ENCODE measurements at places on chromosomes 12 and 14.

DNA sequence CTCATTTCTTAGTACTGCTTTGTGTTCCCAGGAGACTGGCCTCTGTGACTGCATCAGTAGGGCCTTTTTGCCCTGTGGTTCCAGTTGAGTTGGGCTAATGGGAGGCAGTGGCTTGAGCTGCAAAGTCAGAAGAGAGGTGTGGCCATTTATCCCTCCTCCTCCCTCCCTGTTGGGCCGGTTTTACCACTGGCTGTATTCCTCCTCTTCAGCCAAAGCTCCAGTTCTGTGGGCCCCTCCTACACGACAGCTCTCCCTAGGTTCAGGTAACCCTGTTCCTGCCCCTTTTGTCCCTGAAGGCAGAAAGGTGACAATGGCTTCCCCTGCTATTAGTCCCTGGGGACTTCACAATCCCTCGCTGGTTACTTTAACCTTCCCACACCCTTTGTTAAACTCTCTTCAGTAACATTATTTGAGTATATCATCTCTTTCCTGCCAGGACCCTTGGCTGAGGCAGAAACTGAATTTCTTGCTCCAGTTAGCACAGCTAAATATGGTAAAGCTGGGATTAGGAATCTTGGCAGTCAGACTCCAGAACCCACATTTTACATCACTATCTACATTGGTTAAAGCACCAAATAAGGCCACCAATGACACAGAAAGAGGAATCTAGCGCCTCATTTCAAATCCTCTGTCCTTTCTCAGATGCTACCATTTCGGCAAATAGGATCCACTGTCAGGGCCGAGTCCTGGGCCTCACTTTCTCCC, 121.9 kb upstream of the SLC35F4 start:
- DNase-seq, result no peak

GRCh38 chr14:34372786-34373185, 89.3 kb downstream of the SPTSSA start:
- no peak for DNase-seq

DNA sequence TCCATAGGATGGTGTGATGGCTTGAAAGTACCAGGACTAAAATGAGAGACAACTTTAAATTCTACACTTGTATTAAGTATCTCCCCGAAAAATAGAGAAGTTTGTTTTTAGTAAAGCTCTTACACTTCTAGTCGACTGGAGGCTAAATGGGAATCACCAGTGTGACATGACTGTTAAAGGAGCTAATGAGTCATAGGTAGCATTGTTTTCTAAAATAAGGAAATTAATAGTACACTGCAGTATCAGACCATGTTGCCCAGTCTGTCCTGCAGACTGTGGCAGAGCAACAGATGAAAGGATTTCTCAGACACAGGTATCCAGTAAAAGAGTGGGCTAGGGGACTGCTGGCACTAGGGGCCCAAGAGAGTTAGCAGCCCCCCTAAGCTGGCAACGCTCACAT, 140.1 kb downstream of the TMEM117 start:
- no peak for DNase-seq

DNA sequence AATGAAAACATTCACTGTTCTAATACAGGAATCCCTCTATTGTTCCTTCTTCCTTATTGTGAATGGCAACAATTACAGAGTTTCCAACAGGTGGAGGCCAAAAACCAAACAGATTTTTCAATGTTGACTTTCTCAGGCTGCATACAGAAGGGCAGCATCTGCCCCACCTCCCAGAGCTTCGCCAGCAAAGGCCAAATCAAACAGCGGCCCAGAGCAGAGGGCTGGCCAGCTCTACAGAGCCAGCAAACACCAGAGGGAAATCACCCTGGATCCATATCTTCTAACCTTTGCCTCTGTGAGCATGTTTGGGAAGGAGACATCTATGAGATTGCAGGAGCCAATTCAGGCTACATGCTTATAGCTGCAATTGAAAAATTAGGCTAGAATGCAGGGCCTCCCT, 4.4 kb upstream of the CRACR2A start:
- no peak for DNase-seq

- DNase-seq, result no peak
Measured at GRCh38 chr12:9043766-9044165, 54.4 kb downstream of the KLRG1 start.

- no peak for DNase-seq
Measured at GRCh38 chr14:60680511-60680910, 31.2 kb upstream of the SIX1 start.

DNA sequence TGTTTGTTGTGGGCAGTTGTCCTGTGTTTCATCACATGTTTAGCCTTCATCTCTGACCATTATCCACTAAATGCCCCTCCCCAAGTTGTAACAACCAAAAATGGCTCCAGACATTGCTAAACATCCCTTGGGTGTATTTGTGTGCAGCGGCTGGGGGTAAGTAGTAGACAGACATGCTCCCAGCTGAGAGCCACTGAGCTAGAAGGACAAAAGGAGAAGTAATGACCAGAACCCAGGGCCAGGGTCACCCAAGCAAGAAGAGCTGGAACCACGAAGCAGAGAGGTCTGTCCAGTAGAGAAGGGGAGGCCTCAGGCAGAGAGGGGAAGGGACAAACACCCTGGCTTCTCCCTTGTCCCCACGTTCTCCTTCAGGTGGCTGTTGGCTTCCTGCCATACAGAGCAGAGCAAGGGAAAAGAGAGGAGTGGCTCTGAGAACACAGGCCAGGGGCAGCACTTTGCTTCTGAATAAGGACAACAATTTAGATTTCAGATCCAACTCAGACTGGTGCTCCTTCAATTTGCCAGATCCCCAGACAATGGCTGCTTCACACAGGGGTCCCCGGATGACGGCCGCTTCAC, 55.2 kb downstream of the NDUFA12 start:
- no peak for DNase-seq

GRCh38 chr12:130288206-130288605, 49.5 kb upstream of the PIWIL1 start:
- DNase-seq, result peak; percentile 7

GRCh38 chr14:31990183-31990857, 86.8 kb upstream of the ARHGAP5 start:
- peak; percentile 66 for DNase-seq

DNA sequence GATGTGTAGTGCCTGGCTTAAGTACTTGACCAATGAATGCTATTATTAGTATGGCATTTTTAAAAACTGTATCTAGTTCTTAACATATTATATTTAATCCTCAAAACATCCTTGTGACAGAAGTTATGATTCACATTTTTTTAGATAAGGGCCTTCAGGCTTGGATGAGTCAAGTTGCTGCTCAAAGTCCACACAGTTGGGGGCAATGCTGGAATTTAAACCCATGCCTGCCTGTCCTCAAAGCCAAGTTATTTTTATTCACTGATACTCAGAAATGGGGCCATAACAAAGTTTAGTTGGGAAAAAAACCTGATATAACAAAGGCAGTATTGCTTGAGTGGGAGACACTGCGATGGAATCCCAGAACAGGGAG, 50.6 kb downstream of the RFX4 start:
- DNase-seq, result peak; percentile 8

DNA sequence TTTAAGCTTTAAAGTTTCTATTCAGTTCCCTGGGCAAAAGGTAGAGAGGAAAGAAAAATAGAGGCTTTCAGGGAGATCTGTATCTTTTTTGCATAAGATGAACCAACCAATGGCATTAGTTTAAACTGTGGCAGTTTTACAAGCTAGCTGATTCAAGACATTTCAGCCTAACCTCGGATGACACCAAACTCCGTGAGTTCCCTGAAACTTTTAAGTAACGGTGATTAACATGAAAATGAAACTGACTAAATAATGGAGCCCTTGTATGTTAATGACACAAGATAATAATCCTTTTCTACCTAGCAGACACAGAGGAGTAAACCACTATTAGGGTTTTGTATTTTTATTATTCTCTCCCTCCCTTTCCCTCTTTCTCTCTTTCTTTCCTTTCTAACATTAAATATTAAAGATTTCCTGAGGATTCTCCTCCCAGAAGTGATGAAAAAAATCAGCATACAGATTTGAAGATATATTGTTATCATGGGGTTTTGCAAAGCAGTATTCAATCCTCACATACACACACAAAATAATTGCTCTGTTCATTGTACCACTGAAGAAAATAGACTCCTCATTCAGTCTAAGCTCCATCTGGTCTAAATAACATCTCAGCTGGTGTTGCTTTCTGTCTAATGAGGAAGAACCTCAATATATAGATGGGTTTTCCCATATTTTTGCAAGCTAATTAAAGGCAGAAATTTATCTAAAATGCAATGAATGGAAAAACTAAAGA, 483.8 kb downstream of the NOVA1 start:
- no peak for DNase-seq

- peak; percentile 12 for DNase-seq
Measured at GRCh38 chr14:70622111-70622712, 19.5 kb upstream of the TTC9 start.

- no peak for DNase-seq
Measured at GRCh38 chr12:41361738-41362137, 173.6 kb downstream of the PDZRN4 start.

GRCh38 chr12:69671597-69671996, 27.5 kb downstream of the BEST3 start:
- no peak for DNase-seq

DNA sequence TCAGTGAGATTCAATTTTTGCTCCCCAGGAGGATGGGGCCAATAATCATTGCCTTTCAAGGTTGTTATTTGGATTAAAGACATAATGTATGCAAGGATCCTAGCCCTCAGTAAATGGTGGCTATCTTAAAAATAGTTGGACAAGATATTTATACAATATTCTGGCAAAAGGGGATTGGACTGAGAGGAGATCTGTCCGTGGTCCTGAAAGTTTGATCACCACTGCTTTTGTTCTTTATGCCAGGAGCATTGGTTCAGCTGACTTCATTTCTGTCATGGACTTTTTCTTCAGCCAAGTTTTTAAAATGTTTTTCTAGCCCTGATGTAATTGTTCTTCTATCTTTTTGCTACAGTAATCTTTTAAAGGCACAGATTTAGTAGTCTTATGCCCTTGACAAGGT, 70.2 kb upstream of the TCL1A start:
- peak; percentile 26 for DNase-seq

DNA sequence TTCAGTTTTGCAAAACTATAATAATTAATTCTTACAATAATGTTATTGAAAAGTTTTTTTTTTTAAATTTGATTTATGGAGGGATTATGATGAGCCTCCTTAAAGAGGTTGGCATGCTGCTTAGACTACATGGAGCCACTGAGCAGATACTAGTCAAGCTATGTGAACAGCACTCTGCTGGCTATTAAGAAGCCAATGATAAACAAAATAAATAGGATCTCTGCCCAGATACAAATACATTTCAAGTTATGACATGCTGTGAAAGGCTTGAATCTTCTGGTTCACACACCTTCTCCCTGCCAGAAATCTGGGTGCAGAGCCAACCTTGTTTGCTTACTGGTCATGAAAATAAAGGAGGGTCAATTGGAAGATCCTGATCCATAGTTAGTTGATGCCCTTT, 107.4 kb upstream of the NAV3 start:
- no peak for DNase-seq

DNA sequence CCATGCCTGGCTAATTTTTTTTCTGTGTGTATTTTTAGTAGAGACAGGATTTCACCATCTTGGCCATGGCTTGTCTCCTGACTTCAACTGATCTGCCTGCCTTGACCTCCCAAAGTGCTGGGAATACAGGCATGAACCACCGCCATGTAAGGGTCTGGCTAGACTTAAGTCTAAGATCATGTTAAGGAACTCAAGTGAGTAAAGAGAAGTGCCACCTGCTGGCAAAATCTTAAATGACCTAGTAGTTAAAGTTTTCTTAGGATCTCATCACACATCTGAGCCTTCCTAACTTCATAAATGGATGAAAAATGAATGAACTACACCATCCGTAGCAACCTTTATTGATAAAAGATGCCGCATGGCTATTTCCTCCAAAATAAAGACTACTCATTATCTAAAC, 1.7 kb upstream of the C12orf56 start:
- DNase-seq, result peak; percentile 28

GRCh38 chr14:52179141-52179790, 88.2 kb upstream of the PTGDR start:
- DNase-seq, result no peak

DNA sequence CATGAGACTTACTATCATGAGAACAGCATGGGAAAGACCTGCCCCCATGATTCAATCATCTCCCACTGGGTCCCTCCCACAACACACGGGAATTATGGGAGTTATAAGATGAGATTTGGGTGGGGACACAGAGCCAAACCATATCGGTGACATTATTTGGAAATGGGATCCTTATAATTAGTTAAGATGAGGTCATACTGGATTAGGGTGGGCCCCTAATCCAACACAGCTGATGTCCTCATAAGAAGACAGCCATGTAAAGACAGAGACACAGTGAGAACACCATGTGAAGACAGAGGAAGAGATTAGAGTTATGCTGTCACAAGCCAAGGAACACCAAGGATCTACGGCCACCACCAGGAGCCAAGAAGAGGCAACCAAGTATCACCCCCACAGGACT, 161.7 kb downstream of the SPTSSA start:
- DNase-seq, result no peak

GRCh38 chr12:87651670-87652425, 377.4 kb downstream of the C12orf50 start:
- no peak for DNase-seq

DNA sequence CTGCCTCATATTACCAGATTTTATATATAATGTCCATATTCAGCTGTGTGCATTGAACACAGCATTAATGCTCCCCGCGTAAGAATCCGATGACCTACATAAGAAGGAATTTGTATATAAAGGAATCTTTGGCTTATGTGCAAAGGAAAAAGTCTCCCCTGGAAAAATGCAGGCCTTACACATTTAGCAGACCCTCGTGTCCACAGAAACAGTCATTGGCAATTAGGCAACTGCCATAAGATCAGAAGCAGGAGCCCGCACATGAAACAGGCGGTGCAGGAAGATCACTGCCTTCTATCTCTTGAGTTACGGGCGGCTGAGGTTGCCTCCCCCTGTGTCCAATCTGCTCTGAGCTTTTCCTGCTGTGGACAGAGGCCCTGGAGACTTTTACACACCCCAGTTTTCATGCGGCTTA, 63.2 kb upstream of the RFX4 start:
- DNase-seq, result peak; percentile 84

- peak; percentile 67 for DNase-seq
Measured at GRCh38 chr12:124921200-124922031, 7.0 kb upstream of the UBC start.

- no peak for DNase-seq
Measured at GRCh38 chr14:51610771-51611170, 40.9 kb upstream of the FRMD6 start.

DNA sequence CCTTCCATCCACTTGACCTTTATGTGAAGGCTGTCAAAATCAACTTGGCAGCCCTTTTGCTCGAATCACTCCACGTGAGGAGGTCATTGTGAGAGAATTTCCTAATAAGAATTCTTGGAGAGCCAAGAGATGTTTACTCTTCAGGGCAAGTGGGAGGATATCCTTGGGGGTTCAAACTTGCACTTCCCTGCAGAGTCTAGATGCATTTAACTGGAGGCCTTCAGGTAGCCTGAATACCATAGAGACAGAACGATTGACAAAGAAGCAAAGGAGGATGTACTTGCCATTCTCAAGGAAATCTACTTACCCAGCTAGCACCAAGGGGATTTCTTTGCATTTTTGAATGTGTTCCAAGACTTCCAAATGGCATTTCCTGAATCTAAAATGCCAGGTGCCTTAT, 1702.6 kb upstream of the FLRT2 start:
- DNase-seq, result no peak

- no peak for DNase-seq
Measured at GRCh38 chr12:29612912-29613311, 115.4 kb upstream of the OVCH1 start.

GRCh38 chr12:129257524-129257923, 404.2 kb downstream of the GLT1D1 start:
- DNase-seq, result no peak

Data from fibroblast of skin of right quadriceps (primary cell).